ENCODE measurements at places on chromosomes 12 and 14. TPM values are rescaled to one million over a fixed set of nuclear protein-coding genes. Genes with fewer than 3 reads are reported as not detected.

Gene STYK1
- not detected for total RNA-seq

Gene E2F7
- total RNA-seq: 0.27 TPM

Gene APOF
- not detected for total RNA-seq

Gene RD3L
- total RNA-seq: 30.7 TPM

Measured in left ventricle myocardium inferior (tissue), 1 donor.